Renal cortex interstitium (tissue), 15 donors: ENCODE measurements at places on chromosomes 4 and X. TPM values are rescaled to one million over a fixed set of nuclear protein-coding genes. Genes with fewer than 3 reads are reported as not detected.

GRCh38 chr4:177671845-177672244, 229.6 kb upstream of the AGA start:
- DNase-seq: no peak

DNA sequence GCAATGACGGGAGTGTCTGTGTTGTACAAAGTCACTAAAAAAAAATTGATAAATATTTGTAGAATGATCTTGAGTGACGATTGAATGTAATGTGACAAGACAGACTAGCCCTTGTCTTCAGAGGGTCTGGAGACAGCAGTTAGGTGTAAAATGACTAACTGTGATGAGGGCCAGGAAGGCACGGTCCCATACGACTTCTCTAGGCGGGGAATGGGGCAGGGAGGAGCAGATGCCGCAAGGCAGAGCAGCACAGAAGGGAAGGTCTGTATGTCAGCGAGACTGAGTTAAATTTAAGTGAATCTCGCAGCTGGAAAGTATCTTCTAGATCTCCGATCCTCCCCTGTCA, 405 bp downstream of the CENPE start:
- DNase-seq: no peak

The GATB gene
- 30.0 TPM for polyA plus RNA-seq

- DNase-seq: no peak
Observed at GRCh38 chr4:38145033-38145678, 185.0 kb downstream of the PTTG2 start.
